ENCODE measurements at places on chromosomes 4 and X.
A peak's percentile ranks its signal among the peaks of the same experiment; 100 is the strongest.

DNA sequence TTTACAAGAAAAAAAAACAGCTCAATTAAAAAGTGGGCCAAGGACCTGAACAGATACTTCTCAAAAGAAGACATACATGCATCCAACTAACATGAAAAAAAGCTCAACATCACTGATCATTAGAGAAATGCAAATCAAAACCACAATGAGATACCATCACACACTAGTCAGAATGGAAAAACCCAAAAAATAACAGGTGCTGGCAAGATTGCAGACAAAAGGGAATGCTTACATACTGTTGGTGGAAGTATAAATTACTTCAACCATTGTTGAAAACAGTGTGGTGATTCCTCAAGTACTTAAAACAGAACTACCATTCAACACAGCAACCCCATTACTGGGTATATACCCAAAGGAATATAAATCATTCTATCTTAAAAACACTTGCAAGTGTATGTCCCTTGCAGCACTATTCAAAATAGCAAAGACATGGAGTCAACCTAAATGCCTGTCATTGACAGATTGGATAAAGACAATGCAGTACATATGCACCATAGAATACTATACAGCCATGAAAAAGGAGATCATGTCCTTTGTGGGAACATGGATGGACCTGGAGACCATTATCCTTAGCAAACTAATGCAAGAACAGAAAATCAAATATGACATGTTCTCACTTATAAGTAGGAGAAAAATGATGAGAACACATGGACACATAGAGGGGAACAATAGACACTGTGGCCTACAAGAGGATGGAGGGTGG is 97.6 kb downstream of the RAB28 start:
- no peak for DNase-seq

GRCh38 chrX:13281289-13281688 is 38.6 kb downstream of the ATXN3L start:
- no peak for DNase-seq

- DNase-seq = no peak
These were observed 76.2 kb upstream of the UNC5C start for GRCh38 chr4:95625020-95625419.

- no peak for DNase-seq
These were observed 122.3 kb downstream of the RS1 start for GRCh38 chrX:18549643-18550042.

DNA sequence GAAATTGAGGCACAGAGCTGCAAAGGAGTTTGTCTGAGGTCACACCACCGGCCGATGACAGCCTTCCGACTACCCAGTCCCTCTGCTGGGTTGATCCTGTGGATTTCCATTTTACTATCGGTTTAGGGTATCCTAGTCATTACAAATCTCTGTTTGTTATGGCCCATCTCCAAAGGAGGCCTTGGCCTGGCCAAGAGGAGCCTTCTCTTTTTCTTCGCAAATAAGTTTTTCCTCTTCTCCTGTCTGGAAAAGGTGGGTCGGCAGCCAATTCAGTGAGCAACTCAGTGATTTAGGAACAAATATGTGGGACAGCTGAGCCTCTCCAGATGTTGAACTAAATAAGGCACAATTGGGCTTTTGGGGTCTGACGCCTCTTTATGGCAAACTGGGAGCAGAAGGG is 169.2 kb upstream of the RBPJ start:
- no peak for DNase-seq

DNA sequence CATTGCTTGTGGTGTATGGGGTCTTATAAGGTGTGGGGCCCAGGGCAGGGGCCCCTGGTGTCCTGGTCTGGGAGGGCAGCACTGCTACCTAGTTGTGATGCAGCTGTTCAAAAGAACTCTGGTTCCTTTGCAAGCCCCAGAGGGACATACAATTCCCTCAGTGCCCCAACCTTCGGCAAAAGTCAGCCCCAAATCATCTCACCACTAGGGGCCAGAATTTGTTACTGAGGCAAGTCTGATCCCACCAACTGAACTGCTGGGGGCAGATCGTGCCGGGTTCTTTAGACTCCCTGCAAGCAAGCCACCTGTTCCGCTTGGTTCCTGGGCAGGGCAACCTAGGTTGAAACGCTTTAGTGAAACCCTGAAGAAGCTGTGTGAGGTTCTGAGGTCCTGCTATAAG is 180.1 kb upstream of the S100G start:
- DNase-seq = no peak

DNA sequence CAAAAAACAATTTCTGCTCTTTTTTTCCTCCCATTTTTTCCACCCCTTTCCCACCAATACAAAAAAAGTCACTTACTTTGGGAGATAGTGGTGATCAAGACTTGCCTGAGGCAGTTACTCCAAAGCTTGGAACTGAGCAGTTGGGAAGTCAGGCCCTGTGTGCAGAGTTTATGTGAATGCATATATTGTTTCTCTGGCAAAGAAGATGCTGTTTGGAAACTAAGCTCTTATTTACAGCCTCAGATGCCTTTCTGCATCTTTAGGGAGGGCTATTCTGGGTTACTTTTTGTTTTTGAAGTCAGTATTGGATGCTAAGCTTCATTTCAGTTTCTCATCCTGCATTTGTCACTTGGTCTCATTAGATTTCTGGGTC is 136.3 kb downstream of the ZNF330 start:
- no peak for DNase-seq

DNA sequence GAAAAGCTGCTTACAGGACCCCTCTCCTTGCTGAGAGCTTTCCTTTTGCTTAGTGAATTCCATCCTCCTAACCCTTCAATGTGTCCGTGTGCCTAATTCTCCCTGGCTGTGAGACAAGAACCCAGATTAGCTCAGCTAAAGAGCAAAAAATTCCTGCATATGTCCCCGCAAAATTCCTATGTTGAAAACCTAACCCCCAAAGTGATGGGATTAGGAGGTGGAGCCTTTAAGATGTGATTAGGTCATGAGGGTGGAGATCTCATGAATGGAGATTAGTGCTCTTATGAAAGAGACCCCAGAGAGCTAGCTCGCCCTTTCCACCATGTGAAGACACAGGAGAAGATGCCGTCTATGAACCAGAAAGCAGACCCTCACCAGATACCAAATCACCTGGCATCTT is 503.0 kb upstream of the DIAPH2 start:
- no peak for DNase-seq

DNA sequence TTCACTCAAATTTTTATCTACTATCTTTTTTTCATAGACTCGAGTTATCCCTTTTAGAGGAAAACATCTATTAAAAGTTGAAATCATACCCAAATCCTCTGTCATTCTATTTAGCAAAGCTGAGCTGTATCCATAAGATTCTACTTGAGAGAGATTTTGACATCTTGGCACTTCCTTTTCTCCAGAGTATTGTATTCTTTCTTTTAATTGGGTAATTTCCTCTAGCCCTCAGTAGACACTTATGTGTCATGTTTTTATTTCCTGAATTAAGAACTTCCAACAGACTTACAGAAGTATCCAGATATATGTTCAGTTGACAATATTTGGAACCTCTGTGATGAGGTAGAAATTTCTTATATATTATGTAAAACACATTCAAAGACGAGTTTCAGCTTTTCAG is 201.6 kb upstream of the NR3C2 start:
- DNase-seq = no peak

DNA sequence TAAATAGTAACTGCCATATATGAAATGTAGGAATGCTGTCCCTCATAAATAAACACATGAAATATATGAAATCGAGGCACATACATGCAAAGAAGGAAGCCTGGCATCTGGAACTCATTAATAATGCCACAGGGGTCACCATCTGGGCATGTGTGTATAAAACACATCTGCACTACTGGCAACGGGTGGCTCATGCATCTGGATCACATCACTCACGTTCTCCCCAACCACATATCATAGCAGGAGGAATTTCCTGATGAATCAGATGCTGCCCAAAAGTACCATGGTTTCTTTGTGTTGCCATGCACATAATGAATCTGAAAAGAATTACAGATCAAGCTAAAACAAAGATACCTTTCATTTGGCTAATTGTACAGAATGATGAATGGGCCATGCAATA is 28.6 kb downstream of the RNF175 start:
- no peak for DNase-seq

- DNase-seq = no peak
These were observed 112.0 kb downstream of the AFF2 start for GRCh38 chrX:148612431-148612830.

GRCh38 chr4:36220776-36221175 is 23.5 kb downstream of the ARAP2 start:
- no peak for DNase-seq

DNA sequence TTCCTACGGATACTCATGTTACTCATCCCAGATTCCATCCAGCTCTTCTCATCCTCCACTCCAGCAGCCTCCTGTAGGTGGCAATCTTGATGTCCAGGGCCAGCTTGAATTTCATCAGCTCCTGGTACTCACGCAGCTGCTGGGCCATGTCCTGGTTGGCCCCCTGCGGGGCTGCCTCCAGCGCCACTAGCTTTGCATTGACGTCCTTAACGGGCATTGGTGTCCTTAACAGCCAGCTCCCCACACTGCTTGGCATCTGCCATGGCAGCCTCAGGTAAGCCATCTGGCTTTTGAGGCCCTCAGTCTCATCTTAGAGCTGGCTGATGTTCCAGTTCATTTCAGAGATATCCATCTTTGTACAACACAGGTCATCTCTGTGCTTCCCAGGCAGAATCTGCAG is 223.7 kb downstream of the FGF13 start:
- no peak for DNase-seq

- DNase-seq = no peak
These were observed 168.6 kb upstream of the KLF3 start for GRCh38 chr4:38495446-38495845.

GRCh38 chr4:43163101-43163792 is 270.7 kb downstream of the GRXCR1 start:
- DNase-seq = no peak

DNA sequence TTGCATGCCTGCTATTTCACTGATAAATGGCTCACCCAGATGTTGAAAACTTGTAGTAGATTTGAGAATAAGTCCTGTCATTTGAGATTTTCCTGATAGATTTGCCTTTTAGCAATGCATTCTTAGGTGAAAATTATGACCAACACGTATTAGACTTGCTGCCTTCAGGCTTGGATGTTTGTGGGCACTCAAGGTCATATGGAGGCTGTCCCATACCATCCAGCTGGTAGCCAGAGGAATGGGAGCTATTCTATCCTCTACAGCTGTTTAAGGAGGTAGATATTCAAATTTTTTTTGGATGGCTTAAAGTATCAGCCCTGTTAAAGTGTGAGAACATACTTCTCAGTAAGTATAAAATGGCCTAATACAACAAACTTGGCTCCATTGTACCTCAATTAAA is 34.7 kb downstream of the RTL3 start:
- DNase-seq = no peak

GRCh38 chrX:31213941-31214340 is 142.1 kb upstream of the FTHL17 start:
- DNase-seq = no peak

DNA sequence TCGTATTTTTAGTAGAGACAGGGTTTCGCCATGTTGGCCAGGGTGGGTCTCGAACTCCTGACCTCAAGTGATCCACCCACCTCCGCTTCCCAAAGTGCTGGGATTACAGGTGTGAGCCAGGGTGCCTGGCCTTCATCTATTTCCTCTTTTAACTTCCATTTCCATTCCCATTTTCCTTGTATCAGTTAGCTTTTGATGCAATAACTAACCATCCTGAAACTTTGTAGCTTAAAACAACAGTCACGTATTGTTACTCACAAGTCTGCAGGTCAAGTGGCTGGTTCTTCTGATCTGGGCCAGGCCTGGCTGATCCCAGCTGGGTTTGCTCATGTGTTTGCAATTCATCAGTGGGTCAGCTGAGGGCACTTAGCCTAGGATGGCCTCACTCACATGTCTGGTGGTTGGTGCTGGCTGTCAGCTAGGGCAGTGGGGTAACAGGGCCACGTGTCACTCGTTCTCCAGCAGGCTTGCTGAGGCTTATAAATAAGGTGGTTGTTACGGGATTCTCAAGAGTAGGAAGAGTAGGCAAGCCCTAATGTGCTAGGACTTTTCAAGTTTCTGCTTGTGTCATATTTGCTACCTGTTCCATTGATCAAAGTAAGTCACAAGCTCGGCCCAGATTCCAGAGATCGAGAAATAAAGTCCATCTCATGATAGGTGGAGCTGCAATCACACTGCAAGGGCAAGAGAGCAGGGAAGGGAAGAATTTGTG is 88.2 kb downstream of the SOWAHB start:
- no peak for DNase-seq

DNA sequence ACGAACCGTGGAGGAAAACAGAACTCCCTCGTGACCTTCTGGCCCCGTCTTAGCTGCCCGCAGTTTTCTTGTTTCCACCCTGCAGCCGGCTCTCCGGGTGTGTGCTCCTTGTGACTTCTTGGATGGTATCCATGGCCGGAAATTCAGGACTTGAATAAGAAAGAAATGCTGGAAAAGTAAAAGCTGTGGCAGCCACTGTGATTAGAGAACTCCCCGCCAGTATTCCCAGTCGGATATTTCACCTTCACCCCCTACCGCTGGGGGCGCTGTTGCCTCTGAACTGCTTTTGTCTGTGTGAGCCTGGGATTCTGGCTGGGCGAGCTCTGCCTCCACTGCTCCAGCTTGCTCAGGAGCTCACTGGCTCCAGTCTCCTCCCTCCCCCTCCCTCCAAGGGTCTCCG is 41.5 kb upstream of the CYP4V2 start:
- DNase-seq = peak; percentile 8

DNA sequence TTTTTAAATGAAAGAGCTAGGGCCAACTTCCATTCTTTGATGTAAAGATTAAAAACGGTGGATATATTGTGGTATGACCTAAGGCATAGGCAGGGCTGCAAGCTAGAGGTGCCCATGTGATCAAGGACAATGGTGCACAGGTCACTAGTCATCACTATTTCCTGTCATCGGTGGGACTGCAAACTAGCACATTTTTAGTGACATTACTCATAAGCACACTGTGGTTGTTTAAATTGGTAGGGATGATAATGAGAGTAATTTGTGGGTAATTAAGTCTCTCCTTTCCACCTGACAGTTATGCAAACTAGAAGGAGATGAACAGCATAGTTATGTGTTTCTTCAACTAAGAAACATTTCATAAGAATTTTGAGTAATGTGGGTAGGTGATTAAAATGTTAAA is 85.4 kb downstream of the GPRIN3 start:
- DNase-seq = no peak

DNA sequence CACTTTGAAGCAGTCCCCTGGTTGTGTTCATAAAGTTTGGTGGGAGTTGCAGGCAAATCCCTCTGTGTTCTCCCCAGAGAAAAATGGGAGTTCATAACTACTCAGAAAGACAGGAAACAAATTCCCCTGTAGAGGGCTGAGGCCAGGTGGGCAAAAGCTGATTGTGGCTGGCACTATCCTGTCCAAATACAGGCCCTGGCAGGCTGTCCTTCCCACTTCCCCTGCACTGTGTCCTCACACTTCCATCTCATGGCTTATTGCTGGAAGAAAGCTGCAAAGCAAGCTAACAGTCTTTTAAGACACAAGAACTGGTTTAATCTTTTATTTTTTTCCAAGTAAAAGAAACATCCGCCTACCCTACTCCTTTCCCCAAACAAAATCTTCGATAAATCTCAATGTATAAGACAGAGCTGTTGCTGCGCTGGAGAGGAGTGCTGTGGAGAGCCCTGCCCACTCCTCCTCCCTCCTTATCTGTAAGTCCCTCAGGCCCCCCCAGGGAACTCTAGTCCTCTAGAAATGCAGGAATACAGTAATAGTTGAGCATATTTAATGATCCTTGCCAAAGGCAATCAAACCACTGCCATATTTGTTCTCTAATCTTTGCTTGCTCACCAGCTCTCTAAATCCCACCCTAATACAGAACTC is 14.0 kb downstream of the TAPT1 start:
- no peak for DNase-seq

Data from NCI-H2171 (cell line).